ENCODE measurements at places on chromosomes 6 and 20.

DNA sequence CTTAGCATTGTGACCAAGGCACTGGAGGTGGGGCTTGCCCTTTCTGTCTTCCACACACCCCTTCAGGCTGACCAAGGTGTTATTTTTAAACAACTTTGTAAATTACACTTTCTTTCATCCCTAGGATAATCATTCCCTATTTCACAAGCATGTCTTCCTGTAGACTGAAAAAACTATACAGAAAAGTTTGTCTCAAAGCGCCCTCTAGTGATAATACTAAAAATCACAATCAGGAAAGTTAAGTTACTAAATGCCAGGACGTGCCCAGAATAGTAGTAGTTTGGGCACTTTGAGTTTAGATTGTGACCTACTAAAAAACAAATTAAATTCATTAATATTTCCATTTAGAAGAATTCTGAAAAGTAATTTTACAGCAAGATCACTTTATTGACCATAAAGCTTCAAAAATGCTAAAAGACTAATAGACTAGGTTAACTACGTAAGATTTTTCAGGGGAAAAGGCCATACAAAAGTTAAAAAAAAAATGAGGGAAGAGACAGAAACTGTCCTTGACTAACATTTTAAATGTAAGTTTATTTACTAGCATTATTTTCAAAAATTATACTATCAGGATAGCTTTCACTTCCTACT, 123.3 kb upstream of the DUSP22 start:
- DNase-seq: peak; percentile 4

DNA sequence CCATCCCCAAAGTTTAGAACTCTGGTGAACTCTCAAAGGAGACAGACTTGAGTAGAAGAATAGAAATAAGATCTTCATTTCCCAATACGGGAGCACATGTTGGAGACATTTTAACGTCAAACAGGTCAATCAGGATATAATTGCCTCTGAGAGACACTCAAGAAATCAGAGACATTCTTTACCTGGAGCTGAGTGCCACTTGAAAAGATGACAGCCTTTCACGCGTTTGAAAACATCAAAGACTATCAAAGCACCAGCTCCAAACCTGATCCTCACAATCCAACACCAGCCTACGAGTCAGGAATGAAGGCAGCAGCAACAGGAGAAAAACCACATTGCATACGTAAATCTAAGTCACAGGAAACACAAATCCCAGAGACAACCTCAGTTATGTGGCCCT, 571.5 kb upstream of the CDH4 start:
- DNase-seq: no peak

DNA sequence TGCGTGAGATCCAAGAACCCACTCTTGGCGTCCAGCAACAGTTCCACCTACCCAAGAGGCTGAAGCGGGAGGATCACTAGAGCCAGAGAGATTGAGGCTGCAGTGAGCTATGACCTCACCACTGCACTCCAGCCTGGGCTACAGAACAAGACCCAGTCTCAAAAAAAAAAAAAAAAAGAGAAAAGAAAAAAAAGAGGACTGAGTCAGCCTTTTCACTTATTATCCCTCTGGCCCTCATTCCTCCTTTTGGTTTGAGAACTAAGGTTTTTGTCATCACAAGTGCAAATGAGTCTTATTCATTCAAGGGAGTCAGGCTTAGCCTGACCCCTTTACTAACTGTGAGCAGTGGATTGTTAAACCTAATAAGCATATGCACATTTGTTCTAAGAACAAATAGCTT, 37.9 kb upstream of the JARID2 start:
- no peak for DNase-seq

DNA sequence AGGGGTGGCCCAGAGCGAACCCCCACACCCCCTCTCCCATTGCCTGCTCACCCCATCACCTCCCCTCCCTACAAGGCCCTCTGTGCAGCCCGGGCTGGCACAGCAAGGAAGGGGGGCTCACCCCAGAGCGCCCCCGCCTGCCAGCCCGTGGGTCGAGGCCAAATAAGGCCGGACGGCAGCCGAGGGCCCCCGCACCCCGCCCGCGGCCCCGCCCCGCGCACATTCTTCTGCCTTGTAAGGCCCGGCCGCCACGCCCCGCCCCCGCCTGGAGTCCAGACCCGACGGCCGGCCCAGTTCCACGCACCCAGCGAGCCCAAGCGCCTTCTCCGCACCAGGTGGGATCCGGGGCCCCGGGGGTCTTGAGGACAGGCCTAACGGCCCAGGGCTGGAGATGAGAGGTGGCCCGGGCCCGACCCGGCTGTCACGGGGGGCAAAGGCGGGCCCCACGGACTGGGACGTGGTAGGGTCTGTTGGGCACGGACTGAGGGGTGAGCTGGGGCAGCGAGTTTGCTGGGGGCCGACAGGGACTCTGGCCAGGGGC, at the start of gene MYL9:
TSS of gene MYL9 (plus strand) at position 293 of the 541 bp plus-strand sequence. CDS start 3,366 bp downstream, outside the sequence.
- DNase-seq: no peak

GRCh38 chr6:45611491-45611890, 233.8 kb upstream of the SUPT3H start:
- DNase-seq: no peak

- no peak for DNase-seq
Observed at GRCh38 chr6:164206807-164207423, 792.4 kb downstream of the QKI start.

DNA sequence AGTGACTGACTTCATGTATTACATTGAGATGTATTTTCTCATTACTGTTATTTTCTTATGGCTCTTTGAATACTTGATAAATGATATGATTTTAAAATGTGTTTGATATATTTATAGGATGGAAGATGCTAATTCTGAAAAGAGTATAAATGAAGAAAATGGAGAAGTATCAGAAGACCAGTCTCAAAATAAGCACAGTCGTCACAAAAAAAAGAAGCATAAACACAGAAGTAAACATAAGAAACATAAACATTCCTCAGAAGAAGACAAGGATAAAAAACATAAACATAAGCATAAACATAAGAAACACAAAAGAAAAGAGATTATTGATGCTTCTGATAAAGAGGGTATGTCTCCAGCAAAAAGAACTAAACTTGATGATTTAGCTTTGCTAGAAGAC, 47.5 kb downstream of the FAM217A start:
- DNase-seq: no peak

GRCh38 chr6:33241968-33242367, 29.7 kb downstream of the VPS52 start:
- no peak for DNase-seq

DNA sequence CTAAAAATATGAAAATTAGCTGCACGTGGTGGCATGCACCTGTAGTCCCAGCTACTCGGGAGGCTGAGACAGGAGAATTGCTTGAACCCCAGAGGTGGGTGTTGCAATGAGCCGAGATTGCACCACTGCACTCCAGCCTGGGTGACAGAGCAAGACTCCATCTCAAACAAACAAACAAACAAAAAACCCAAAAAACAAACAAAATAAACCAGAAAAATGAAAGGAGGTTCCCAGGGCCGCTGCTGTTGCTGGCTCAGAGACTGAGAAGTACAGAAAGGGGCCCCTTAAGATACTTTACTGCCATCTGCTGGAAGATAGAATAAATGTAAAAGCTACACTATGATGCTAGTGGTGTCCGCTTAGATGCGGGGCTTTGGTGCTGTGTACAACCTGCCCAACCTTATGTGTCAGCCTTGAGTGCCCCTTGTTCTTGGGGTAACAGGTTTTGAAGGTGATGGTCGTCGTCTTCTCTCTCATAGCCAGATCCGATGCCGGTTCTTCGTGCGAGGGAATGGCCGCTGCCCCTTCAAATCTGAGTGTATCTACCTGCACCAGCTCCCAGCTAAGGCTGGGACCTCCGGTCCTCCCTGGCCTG, 2.8 kb upstream of the FANCE start:
- DNase-seq: peak; percentile 60

- DNase-seq: no peak
Observed at GRCh38 chr6:148825492-148825891, 78.7 kb downstream of the UST start.

- no peak for DNase-seq
Observed at GRCh38 chr6:30450909-30451841, 38.1 kb upstream of the HLA-E start.

DNA sequence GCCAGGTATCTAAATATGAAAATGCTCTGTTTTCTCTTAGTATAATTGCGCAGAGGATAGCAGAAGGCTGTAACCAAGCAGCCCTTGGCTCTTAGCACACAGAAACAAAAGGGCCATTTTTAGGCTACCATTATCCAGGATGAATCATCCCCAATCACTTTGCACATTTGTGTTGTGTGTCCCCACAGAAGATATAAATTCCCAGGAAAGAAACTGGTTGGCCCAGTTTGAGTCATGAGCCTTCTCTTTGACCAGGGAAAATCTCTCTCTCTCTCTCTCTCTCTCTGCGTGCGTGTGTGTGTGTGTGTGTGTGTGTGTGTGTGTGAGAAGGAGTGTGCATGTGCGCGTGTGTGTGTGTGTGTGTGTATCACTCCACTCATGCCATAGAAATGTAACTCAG, 178.5 kb downstream of the FRK start:
- peak; percentile 9 for DNase-seq

All from DMS153 (cell line).